ENCODE measurements at places on chromosomes 12 and 14. TPM values are rescaled to one million over a fixed set of nuclear protein-coding genes. Genes with fewer than 3 reads are reported as not detected.

SLC7A7 gene
- 22.5 TPM for total RNA-seq

NACA gene
- total RNA-seq = 892 TPM

SERPINA4 gene
- not detected for total RNA-seq

HNF1A gene
- total RNA-seq = not detected

- DNase-seq = no peak
Observed at GRCh38 chr14:63209160-63209559, 4.9 kb downstream of the RHOJ start.

GRCh38 chr12:79174626-79175025 lies 310.1 kb downstream of the SYT1 start:
- DNase-seq = peak; percentile 81

DNA sequence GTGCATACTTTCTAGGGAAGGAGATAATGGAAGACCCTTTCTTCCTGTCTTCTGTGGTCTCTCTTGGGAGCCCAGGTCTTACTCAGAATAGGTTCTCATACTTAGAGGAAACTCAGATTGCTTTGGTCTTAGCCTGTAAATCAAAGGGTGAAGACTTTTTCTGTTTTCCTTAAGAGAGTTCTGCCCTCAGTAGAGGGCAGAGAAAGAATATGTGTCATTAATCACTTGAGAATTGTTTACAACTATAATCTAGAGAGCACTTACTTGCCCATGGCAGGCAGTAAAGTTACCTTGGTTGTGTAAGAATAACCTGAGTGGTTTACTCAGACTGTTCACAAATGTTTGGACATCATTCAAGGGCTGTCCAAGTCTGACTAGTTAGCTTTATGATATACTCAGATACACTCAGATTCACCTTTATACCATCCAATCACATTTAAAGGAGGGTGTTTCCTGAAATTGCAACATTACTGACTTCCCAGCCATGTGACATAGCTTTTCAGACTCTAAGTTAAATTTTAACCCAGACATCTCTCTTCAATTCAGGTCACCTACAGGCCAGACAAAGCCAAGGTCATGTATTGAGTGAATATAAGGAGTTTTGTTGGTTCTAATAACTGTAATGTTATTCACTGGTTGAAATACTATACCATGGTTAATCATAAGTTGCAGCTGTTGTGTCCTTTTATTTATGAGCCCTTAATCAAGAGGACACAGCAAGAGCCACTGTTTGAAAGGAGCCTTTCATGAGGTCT lies 372.2 kb downstream of the RAD51B start:
- DNase-seq = no peak

DNA sequence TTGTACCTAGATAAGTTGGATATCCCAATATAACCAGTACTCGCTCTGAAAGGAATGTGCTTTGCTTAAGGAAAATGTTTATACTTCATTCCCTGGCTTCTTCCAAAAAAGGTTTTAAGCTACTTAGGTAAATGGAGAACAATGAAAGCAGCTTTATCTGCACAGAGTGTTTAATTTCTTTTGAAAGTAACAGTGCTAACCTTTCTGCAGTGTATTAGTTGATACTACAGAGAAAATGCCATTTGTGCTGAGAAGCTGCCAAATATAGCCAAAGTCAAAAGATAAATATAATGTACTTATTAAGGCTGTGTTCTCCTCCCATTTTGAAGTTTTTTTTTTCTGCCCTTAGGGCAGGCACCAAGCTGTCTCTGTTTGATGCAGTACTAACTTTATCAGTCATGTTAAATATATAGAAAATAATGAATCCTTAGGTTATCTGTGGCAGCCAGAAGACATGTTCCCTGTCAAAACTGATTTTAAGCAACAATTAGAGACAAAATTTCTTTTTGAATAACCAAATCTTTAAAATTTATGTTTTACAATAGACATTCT lies 145.4 kb upstream of the KITLG start:
- DNase-seq = no peak
